ENCODE measurements at places on chromosomes 4 and X.

DNA sequence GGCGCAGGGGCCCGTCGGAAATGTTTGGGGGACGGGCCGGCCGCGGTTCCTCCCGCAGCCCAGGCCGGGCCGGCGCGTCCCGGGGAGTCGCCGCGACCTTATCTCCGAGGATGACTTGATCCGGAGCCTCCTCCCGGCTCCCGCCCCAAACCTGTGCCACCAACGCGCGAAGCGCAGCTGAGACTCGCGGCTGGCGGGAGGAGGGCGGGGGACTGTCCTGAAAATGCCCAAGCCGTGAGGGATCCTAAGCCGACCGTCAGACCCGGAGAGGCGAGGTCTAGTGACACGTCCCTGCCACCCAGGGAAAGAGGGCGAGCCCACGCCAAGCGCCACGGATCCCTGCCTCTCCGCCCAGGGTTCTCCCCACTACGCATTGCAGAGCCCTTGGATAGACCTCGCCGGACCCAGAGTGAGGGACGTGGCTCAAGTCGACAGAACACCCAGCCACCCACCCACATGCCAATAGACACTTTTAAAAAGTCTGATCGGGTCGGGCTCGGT lies 26.9 kb downstream of the UTP14A start:
- ATAC-seq = peak; percentile 1

DNA sequence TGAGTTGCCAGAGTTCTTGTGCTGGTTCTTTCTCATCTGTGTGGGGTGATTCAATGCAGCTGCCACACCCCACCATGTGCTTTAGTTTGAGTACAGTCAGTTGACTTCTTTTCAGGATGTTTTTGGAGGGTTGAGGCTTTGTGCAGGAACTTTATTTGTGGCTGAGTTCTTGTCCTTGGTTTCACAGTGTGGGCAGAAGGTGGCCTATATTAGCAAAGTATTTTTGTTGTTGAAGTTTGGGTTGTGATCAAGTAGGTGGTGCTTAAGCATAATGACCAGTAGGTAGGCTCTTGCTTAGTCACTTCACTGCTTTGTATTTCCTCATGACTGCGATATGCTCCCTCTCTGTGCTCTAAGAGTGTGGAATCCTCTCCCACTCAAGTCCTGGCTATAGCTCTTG lies 80.3 kb downstream of the ARHGAP24 start:
- peak; percentile 82 for ATAC-seq

DNA sequence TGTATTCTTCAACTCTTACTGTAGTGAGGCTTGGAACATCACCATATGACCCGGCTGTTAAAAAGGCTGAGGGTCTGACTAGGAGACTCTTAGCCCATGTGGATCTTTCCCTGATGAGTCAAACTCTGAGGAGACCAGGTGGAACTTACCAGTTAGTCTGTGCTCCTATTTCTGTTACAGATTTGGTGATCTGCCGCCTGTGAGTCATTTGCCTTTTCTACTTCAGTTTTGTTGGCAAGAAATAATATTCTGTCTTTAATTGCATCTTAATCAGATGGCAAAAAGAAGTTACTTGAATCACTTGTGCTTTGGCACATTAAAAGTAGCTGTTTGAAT lies 48.4 kb downstream of the MTM1 start:
- ATAC-seq = no peak

GRCh38 chr4:147760695-147761094 lies 28.8 kb downstream of the ARHGAP10 start:
- no peak for ATAC-seq

GRCh38 chr4:140867356-140867755 lies 111.2 kb upstream of the TBC1D9 start:
- ATAC-seq = no peak

GRCh38 chr4:8539661-8540060 lies 40.5 kb upstream of the GPR78 start:
- ATAC-seq = no peak

GRCh38 chr4:33482773-33483172 lies 2761.5 kb downstream of the ARAP2 start:
- no peak for ATAC-seq

DNA sequence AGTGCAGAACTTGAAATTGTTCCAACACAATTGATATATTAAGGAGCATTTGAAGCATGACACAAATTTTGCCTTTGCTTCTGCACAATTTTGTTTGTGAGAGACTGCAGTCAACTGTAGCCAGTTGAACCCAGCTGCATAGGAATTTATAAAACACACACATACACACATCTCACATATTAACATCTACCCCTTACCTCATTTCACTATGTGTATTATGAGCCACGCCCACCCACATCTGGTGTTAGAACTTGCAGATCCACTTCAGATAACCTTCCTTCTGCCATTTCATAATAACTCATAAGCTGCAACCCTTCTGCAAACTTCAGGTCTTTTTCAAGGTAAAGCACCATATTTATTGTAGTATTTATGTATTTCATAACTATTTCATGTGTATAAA lies 188.1 kb upstream of the WDFY3 start:
- no peak for ATAC-seq

DNA sequence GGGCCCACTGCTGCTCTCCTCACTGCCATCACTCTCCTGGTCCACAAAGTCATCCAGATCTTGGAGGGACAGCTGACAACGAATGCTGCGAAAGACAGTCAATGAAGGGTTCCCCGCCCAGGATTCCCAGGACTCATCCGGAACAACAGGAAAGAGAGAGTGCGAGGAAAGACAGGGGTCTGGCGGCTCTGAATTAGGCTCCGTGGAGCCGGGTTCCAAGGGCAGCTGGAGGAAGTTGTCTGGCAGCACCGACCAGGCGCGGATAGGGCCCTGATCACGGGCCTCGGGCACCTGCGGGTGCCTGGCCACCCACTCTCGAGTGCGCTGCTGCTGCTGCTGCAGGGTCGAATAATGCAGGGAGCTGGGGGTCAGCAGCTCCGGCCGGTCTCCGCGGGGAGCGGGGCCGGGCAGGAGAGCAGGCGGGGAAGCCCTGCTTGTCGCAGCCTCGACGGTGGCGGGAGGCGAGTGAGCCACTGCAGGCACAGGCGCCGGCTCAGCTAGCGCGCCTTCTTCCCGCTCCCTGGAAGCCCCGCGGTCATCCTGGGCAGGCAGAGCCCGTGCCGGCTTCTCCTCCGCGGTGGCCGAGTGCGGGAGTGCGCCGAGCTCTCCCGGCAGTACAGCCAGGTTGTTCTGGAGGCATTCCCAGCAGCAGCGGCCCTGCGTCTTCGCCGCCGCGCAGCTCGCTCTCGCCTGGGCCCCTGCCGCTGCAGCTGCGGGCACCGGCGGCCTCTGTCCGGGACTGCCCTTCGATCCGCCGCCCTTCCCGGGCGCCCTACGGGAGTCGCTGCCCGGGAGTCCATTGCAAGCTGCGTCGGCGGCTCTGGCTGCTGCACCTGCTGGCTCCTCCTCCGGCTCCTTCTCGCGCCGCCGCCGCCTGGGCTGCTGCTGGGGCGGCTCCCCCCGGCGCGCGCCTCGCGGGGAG lies 1.1 kb downstream of the SOWAHB start:
- no peak for ATAC-seq

DNA sequence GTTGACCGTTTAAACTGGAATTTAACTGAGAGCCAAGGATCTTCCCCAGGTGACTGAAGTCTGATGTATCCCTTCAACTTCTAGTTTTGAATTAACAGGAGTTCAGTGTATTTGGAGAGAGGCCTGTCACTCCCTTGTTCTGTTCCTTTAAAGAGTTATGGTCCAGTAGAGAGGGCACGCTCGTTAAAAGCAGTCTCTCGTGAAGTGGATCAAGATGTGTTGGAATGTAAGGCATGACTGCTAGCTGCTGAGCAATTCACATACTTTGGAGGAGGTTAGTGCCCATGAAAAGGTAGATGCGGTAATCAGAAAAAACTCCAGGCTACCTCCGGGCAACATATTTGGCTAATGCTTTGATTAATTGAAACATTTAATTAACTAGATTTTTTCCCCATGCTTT lies 65.7 kb downstream of the SHROOM2 start:
- ATAC-seq = no peak

GRCh38 chr4:1271686-1272085 lies 18.0 kb upstream of the MAEA start:
- ATAC-seq = no peak

- no peak for ATAC-seq
Measured at GRCh38 chr4:25021216-25021615, 9.5 kb downstream of the LGI2 start.

DNA sequence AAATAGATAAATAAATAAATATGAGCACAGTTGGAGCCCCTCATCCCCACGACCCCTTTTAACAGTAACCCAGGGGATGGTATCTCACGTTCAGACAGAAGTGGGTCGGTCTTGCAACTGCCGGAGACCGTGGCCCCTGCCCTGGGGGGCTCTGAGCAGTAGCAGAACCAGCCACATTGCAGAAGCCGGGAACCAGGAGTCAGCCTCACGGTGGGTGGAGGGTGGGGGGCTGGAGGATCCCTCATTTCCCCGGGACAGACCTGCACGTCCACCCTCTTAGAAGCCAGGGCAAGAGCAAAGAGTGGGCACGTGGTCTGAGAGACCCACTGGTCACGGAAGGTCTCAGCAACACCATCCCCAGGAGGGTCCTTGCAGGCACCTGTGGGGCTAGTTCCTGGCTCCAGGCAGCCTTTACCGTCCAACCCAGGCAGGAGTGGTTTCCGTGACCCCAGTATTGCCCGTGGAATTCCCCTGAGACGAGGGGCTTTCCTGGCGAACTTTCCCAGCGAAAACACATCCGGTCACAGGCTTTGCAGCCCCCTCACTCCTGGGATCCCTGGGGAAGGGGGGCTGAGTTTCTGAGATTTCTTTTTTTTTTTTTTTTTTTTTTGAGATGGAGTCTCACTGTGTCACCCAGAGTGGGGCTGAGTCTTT lies 8.8 kb upstream of the IL3RA start:
- ATAC-seq = peak; percentile 61

DNA sequence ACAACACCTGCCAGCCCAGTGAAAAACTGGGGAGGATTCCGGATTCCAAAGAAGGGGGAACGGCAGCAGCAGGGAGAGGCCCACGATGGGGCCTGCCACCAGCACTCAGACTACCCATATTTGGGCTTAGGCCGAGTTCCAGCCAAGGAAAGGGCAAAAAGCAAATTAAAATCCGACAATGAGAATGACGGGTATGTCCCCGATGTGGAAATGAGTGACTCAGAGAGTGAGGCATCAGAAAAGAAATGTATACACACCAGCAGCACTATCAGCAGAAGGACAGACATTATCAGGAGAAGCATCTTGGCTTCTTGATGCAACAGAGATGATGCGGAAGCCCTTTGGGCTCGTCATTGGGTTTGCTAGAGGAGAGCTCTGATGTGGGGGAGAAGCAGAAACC lies 62.4 kb downstream of the JADE1 start:
- no peak for ATAC-seq

DNA sequence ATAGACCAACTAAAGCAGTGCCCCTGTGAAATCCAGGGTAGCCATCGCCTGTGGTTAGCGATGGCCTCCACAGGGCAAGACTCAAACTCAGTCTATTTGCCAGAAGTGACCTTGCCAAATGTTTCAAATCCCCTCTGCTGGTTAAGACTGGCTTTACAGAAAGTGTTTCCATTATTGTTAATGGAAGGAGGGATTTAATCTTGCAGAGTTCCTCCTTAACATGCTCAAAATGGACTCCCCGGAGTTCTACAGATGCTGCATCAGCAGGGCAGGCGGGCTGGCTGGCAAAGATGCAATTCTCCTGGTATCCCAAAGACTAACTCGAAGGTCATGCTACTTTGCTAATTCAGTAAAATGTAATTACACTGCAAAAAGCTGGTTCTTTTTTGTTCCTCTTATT lies 313.0 kb upstream of the SLC7A11 start:
- no peak for ATAC-seq

Measured in stimulated activated memory B cell treated with anti-CD40 and anti-IgM and Interleukin-4, amounts not matched to agents 10 μg/mL and 1 μg/mL and 100 μg/mL, for 72 hours (primary cell).